Keratinocyte (primary cell): ENCODE measurements at places on chromosomes 7 and 10. TPM values are rescaled to one million over a fixed set of nuclear protein-coding genes. Genes with fewer than 3 reads are reported as not detected.

GRCh38 chr10:99619851-99620710 lies at the start of gene SLC25A28:
TSS of gene SLC25A28 (minus strand) at chr10:99620439. CDS start at chr10:99620335, 104 bp downstream.
- peak; percentile 100 for DNase-seq

The TAS2R40 gene
- not detected in 3 replicates for polyA plus RNA-seq

- no peak for DNase-seq
Measured at GRCh38 chr7:130273933-130274255, 7.2 kb downstream of the CPA2 start.

DNA sequence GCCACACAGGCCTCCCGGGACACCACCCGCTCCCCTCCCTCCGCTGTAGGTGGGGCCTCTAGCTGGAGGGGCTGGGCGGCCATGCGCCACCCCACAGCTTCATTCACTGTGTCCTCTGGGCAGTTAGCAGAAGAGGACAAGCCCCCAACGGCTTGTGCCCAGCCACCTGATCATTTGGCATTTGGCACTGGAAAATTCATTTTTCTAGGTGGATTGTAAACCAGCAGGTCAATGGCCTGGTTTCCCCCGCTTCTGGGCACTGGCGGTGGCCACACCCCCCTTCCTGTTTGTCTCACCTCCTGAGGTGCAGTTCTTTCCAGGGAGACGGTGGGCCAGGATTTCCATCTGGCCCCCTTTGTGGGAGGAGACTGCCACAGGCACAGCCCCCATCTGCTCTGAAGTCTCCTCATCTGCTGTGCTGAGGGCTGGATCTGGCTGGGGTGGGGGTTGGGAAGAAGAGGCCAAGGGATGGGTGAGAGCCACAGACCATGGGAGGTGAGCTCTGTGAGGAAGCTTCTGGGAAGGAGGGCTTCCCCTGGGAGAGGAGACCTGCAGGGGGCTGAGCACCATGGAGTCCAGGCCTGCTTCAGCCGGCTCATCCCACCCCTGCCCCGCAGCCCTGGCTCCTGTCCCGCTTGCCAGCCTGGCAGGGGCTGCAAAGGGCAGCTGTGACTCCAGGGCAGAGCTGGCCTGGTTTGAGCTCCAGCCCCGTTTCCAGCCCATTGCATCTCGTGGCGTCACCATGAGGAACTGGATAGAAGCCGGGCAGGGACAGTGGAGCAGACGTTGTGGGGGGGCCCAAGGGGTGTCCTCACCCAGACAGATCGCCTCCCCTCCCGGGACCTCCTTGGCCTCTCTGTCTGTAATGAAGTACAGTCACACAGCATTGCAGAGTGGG lies 40.1 kb upstream of the SLC29A3 start:
- DNase-seq, result no peak

- DNase-seq, result no peak
Measured at GRCh38 chr7:33909755-33910154, 4.4 kb downstream of the BMPER start.

GRCh38 chr10:98687685-98688084 lies 240.9 kb upstream of the HPS1 start:
- DNase-seq, result no peak

DNA sequence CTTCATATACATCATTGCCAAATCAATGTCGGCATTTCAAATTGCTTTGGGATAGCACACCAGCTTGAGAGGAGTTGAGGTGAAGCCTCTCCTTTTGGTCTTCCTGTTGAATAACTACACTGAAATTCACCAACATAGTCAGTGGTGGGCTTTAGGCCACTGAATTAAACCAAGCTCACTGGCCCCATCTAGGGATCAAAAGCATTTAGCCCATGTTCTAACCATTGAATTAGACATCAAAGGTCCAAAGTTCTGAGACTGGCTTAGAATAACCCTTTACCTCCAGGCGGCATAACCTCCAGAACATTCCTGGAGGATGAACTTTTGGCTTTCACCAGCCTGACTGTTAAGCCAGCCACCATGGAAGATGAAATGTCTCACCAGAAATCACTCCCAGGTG lies 54.6 kb downstream of the BPGM start:
- DNase-seq, result no peak

The NRP1 gene
- polyA plus RNA-seq, result 15.1 to 55.4 TPM (median 36.2 TPM) in 3 replicates

DNA sequence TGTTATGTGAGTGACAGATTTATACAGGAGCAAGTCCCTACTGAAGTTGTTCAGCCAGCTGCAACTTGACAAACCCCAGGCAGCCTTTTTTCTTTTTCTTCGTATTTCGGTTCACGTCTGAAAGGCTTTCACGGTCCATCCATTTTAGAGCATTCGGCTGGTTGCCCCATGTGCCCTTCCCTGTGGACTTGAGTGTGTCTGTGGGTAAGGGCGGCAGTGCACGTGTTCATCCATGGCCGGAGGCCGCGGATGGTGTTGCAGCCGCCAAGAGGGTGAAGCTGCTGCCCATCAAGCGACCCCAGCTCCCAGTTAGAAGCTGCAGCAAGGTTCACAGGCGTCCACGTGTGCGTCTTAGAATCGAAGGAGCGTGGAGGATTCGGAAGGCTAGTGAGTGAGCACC lies 35.9 kb downstream of the PPP2R2D start:
- no peak for DNase-seq

- no peak for DNase-seq
Measured at GRCh38 chr7:40915071-40915470, 780.3 kb downstream of the SUGCT start.

- DNase-seq, result no peak
Measured at GRCh38 chr7:22150221-22150620, 204.5 kb upstream of the CDCA7L start.

GRCh38 chr10:42986633-42987032 lies 90.2 kb upstream of the RET start:
- no peak for DNase-seq

The PVRIG gene
- 0.31 to 0.41 TPM (median 0.36 TPM) in 3 replicates for polyA plus RNA-seq

The TDRD1 gene
- 0.33 to 0.56 TPM (median 0.48 TPM) in 3 replicates for polyA plus RNA-seq

GRCh38 chr7:128108641-128109423 lies 77.6 kb upstream of the LRRC4 start:
- no peak for DNase-seq

GRCh38 chr7:12879139-12879538 lies 191.7 kb downstream of the ARL4A start:
- DNase-seq, result no peak

- DNase-seq, result no peak
Measured at GRCh38 chr7:50221433-50221832, 83.1 kb upstream of the IKZF1 start.

- no peak for DNase-seq
Measured at GRCh38 chr7:157272351-157273207, 64.2 kb upstream of the DNAJB6 start.

DNA sequence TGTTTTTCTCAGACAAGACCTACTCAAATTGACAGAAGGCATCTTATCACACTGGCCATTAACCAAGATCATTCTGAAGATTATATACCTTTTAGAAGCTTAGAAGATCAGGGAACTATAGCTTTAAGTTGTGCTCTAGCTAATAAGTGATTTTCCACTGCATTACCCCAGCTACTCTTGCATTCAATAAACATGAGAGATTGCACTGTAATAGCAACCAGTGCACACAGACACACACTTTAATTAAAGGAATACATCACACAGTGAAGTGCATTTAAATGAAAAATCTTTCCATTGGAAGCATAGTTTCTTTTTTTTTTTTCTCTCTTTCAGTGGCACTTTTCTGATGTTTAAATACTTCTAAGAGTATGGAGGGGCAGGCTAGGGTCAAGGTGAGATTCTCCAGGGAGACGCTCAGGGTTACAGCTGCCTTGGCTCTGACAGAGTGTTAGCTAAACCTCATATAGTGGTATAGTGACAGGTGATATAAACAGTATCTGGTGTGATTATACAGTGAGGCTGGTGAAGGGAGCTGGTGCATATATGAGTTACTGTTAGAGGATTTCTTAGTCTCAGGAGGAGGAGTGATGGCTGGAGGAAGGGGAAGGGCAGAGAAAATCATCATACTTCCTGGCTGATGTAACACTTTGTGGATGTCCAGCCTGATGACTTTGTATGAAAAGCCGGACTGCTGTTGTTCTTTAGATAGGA lies 369.5 kb downstream of the SORCS3 start:
- no peak for DNase-seq

DNA sequence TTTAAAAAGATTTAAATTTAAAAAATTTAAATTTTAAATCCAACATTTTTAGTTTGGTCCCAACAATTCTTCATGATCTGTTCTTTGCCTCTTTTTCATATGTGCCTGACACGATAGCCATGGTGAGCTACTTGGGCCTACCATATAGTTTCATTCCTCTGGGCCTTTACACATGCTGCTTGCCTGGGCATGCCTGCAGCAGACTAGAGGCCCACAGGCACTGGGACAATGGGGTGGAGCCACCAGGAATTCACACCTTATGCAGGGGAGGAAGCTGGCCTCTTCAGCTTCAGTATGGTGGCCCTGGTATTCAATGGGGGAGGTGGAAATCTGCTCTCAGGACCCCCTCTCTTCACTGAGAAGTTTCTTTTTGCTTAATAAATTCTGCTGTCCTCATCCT lies 37.8 kb upstream of the ZNF365 start:
- no peak for DNase-seq

DNA sequence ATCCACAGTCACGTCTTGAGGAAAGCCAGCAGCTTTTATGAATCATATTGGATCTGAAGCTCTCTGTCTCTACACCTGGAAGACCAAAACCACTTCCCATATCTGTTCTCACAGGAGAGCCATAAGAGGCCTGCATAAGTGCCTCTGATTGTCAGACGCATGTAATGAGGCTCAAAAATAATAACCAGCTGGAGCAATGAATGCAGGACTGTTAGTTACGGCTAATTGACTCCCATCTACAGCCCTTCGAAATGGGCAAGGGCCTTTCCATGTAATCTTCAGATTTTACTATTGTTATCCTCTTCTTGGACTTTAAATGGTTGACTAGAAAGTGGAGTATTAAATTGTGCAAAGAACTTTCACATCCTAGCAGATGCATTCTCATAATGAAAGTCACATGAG lies 4.4 kb upstream of the SEMA3C start:
- DNase-seq, result no peak

- no peak for DNase-seq
Measured at GRCh38 chr10:109931163-109931562, 7.9 kb upstream of the XPNPEP1 start.

- no peak for DNase-seq
Measured at GRCh38 chr10:131901181-131901829, 497 bp downstream of the PPP2R2D start.

GRCh38 chr7:80918399-80918798 lies 452 bp downstream of the SEMA3C start:
- no peak for DNase-seq

The C7orf33 gene
- not detected in 3 replicates for polyA plus RNA-seq

DNA sequence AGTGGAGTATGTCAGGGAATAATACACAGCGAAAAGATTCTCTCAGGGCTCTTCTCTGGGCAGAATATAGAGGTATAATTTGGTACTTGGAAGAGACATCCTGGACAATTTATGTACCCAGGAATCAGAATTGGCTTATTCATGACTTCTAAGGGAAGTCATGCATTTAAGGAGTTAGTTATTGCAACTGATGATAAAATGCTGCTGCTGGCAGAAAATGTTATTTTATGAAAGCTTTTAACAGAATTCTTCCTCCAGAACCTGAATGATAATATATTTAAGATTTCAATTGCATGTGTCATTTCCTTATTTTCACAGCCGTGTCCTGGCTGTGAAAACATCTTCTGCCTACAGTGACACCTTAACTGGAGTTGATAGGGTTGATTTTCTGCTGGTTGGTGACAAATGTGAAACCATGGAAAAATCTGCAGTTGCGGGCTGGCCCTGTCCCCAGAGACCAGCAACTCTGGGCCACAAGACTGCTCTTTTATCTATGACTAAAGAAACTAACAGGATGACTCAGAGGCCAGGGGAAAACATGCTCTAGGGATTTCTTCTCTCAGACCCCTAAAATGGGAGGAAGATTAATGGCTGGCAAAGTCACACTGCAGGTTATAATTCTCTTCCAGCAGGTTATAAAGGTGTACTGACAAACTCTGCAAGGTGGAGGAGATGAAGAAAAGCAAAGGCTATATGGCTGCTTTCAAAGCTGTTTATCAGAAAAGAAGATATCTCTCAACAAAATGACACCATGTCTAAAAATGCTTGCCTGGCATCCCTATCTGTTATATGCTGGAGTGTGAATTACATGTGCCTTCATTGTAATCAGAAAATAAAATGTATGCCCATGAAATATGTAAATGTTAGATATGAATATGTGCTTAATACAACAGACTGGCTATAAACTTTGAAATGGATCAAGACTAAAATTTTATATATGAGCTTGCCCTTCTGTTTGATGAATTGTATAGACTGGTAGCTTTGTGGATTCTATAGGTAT lies 12.1 kb upstream of the TRUB1 start:
- DNase-seq, result no peak

GRCh38 chr10:92045641-92046106 lies 122.1 kb downstream of the BTAF1 start:
- no peak for DNase-seq
